ENCODE measurements at places on chromosomes 2 and 18.

GRCh38 chr2:14632133-14632936 is at the start of gene LRATD1:
Gene LRATD1, plus strand, starts transcription at chr2:14632717. Its CDS starts 1,263 bp downstream, at chr2:14633980.
- no peak for ATAC-seq

GRCh38 chr2:57886161-57886786 is 160.3 kb upstream of the VRK2 start:
- ATAC-seq, result no peak

GRCh38 chr2:124884315-124884714 is 859.2 kb downstream of the CNTNAP5 start:
- no peak for ATAC-seq

DNA sequence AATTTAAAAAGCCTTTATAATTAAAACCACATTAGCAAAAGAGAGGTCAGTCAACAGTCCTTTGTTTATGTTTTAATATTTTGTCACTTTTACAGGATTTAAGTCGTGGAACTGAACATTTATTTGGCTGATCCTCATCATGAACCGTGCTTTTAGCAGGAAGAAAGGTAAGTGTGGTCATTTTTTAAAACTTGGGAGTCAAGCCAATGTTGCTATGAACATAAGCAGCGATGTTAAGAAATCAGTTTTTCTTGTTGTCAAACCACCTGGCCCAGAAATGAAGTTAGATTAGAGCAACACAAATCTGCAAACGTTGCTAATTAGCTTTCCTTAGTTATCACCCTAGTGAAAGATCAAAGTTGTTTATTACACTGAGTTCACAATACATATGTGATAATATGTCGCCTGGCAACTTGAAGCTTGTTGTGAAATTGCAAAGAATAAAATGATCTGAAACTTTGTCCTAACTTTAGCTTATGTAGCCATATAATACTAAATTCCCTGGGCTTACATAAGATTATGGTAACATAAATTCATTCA is 186.0 kb downstream of the GULP1 start:
- ATAC-seq, result no peak

DNA sequence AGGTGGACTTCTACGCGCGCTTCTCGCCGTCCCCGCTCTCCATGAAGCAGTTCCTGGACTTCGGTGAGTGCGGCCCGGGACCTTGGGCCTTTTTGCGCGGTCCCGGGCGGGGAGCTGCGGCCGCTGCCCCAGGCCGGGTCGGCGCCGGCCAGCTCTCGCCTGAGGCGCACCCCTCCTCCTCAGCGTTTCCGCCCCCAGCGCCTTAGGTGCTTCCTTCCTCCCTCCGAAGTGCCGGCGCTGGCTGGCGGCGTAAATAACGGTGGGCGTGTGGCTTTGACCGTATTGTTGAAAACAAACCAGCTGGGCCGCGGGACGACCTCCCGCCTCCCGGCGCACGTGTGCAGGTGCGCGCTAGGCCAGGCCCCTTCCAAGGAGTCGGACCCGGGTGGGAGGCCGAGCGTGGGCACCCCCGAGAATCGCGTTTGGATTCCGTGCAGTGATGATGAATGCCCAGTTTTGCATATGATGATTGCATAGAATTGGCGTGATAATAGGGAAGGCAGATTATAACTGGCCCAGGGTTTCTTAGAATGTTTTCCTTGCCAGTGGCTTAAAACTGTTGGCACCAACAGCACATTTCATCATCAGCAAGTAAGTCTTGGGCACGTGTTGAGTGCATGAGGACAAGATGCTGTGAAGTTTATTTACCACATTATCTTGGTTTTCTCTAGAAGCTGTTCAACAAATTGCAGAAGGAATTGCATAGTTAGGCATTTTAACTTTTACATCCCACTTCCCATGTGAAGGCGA is 569 bp downstream of the PDK1 start:
- ATAC-seq, result peak; percentile 79

GRCh38 chr2:136750065-136750464 is 15.3 kb upstream of the THSD7B start:
- ATAC-seq, result no peak

- no peak for ATAC-seq
Observed at GRCh38 chr2:84319581-84319980, 139.5 kb downstream of the SUCLG1 start.

All from stimulated activated memory B cell treated with anti-CD40 and anti-IgM and Interleukin-4, amounts not matched to agents 10 μg/mL and 1 μg/mL and 100 μg/mL, for 72 hours (primary cell).